GM06990 (cell line): ENCODE measurements at places on chromosomes 13 and 19.

- no peak for DNase-seq
Observed at GRCh38 chr19:47637550-47637949, 28.6 kb downstream of the BICRA start.

GRCh38 chr13:112774448-112774792 is 84.6 kb downstream of the ATP11A start:
- DNase-seq, result no peak

DNA sequence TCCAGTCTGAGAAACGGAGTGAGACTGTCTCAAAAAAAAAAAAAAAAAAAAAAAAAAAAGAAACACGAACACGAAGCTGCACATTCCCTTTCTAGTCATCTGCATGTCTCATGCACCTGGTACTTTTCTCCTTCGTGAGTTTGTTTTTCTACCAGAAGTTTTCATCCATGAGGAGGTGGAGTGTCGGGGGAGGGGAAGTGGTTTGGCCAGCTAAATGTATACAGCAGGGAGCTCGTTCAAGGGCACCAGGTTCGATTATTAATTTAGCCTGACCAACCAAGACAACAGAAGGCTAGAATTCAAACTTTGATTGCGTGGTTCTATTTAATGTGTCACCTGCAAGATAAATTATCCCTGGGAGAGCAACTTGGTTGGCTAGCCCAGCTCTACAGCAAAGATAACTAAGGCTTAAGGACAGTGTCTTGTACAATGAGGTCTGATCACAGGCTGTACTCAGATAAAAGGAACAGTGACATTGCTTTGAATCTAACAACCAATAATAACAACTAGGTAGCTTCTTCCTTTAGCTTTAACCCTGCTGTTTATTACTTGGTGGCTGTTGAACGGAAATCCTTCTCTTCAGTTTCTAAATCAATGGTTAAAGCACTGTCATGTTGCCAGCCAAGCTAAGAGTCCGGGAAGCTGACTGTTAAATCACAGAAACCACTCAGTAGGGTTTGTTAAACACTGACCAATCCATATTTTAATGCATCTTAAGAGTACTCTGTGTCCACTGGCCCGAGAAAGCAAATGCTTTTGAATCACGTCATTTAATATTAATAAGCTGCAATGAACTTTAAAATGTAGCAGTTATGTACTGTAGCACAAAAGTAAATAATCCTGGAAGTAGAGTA is 98.4 kb upstream of the STARD13 start:
- DNase-seq, result no peak

DNA sequence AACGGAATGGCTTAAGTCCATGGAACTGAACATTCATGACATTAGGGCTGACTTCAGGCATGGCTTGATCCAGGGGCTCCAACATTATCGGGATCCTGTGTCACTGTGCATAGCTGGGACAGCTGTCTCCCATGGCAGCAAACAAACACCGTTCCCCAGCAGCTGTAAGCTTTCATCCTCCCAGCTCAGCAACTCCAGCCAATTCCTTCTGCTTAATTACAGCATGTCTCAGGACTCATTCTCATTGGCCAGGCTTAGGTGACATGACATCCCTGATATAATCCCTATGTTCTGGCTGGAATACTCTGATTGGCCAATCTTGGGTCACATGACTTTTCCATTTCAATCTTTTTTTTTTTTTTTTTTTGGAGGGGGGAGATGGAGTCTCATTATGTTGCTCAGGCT is 10.9 kb upstream of the TLE5 start:
- no peak for DNase-seq

DNA sequence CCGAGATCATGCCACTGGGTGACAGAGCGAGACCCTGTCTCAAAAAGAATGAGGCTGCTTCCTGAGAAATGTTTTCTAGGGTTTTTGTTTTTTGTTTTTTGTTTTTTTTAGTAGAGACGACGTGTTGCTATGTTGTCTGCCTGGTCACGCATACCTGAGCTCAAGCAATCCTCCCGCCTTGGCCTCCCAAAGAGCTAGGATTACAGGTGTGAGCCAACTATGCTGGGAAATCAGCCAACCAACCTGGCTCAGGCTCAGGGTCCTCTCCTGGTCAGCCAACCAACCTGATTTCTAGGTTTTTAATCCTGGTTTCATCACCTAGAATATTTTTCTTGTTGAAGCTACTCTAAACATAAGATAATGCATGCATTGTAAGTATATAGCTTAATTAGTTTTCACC is 7.8 kb downstream of the DHX34 start:
- no peak for DNase-seq

DNA sequence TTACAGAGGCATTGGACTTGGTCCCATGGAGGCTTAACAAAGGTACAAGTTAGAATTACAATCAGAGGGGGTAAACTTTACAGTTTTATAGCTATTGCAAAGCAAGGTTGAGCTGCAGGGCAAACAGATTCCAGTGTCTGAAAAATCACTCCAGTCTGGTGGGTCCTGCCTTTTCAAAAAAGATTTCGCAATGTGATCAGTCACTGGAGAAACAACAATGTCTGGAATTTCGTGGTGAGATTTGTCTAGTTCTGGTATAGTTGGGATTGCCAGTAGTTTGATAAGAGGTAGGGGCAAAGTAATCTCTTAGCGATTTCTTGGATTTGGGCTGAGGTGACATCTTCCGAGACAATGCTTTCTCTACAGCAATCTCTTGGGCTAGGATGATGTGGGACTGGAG is 1198.2 kb upstream of the PCDH9 start:
- no peak for DNase-seq
